ENCODE measurements at places on chromosomes 6 and 20.

DNA sequence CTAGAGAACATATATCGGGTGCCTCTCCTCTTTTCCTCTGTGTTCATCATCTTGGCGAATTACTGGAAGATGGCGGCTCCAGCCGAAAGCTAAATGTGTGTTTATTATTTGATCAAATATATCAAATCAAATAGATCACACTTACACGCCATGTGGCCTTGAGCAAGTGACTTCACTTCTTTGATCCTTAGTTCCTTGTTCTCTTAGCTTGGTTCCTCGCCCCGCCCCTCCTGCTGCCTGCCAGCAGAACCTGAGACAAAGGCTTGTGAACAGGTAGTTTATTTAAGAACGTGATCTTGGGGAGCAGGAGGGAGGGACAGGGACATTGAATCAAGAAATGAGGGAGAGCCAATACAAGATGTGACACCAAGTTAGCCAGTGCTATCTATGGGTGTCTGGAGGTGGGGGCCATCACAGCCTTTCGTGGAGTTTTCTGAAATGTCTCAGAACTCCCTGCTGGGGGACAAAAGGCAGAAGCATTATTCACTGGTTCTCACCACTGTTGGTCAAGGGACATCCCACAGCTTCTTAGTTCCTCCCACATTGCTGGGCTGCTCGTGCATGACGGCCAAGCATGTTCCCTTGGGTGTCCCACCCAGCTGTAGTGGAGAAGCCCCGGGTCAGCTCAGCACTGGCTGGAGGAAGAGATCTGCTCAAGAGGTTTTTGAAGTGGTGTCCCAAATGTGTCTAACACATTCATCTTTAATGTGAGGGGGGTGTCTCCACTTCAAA, 44.9 kb upstream of the RNF24 start:
- no peak for DNase-seq

GRCh38 chr6:16514249-16514648, 247.0 kb downstream of the ATXN1 start:
- DNase-seq, result no peak

GRCh38 chr6:158633127-158633526, 11.4 kb downstream of the DYNLT1 start:
- no peak for DNase-seq

- no peak for DNase-seq
Observed at GRCh38 chr6:125931733-125932450, 24.7 kb upstream of the HINT3 start.

DNA sequence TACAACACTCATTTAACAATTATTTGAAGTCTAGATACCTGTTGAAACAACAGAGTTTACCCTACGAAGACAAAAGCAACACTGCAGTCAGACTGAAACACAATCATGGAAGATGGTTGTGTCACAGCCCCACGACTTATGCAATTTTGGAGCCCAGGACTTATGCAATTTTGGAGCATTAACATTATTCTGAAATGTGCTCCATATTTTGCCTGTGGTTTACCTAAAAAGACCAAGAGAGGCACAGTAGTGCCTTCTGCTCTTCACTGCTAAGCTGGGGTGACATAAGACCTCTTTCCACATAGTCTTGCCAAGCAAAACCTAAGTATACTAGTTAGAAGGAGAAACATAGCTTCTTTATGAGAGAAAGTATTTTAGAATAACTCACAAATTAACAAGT, 216.5 kb downstream of the PTPRK start:
- DNase-seq, result no peak

GRCh38 chr20:47814632-47815415, 29.5 kb upstream of the SULF2 start:
- no peak for DNase-seq
